Dermis microvascular lymphatic vessel endothelial cell (primary cell): ENCODE measurements at places on chromosomes 3 and 15.

- DNase-seq = no peak
These were observed 103.2 kb upstream of the IQSEC1 start for GRCh38 chr3:13176445-13176844.

DNA sequence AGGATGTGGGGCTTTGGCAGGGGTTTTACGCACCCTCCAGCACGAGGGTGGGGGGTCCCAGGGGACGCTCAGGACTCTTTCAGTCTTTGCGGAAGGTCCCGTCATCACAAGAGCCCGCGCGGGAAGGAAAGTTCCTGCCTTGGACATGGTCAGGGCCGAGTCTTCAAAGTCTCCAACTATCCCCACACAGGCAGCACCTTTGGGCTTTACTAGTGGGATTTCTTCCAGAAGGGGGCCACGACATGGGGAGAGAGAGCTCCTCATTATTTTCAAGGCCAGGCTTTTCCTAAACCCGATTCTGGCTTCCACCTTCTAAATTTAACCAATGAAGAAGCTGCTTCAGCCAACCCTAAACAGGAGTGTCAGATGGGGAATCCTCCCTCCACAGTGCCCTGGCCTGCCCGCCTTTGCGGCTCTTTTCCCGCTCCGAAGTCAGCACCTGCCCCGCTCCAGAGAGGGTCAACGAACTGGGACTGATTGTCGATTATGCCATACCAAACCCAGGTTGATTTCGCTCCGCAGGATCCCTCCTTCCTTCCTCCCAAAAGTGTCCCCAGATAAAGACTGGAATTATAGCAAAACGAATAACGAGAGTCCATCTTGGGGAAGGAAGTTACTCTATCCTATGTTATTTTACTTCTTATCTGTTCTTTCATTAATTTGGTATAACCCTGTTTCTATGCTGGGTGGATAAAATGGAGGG lies 11.0 kb downstream of the SHOX2 start:
- DNase-seq = no peak

DNA sequence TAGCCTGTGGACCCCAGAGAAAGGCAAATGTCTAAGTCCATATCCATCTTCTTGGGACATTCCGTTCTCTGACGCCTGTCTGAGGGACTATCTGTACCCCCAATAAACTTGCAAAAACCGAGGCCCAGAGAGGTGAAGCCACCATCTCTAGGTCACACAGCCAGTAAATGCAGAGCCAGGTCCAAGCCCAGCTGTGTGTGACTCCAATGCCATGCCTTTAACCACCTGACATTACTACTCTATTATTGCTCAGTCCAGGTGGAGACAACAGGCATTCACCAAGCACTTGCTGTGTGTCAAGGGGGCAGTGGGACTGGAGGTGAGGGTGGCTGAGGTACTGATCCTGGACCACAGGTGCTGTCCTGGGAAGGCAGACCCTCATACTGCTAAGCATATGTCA lies 25.4 kb downstream of the CYP8B1 start:
- no peak for DNase-seq

DNA sequence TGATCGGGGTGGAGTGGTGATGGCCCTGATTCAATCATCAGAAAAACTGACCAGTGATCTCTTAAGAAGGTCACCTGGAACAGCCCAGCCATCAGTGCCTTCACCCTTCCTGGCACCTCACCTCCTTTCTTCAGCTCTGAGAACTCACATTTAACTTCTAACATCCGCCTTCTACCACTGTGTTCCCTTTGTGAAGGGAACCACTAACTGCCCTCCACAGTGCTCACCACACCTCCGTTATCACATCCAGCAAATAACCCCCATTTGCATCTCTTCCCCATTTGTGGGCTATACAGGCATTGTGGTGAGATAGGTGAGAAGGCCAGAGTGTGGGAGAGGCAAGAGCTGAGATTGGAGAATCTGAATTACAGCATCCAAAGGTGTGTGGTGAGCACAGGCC lies 107.4 kb downstream of the PLCL2 start:
- DNase-seq = no peak

- no peak for DNase-seq
These were observed 2.7 kb downstream of the ZNF662 start for GRCh38 chr3:42908675-42909074.

GRCh38 chr15:65521350-65521749 lies 3.9 kb upstream of the DPP8 start:
- no peak for DNase-seq

DNA sequence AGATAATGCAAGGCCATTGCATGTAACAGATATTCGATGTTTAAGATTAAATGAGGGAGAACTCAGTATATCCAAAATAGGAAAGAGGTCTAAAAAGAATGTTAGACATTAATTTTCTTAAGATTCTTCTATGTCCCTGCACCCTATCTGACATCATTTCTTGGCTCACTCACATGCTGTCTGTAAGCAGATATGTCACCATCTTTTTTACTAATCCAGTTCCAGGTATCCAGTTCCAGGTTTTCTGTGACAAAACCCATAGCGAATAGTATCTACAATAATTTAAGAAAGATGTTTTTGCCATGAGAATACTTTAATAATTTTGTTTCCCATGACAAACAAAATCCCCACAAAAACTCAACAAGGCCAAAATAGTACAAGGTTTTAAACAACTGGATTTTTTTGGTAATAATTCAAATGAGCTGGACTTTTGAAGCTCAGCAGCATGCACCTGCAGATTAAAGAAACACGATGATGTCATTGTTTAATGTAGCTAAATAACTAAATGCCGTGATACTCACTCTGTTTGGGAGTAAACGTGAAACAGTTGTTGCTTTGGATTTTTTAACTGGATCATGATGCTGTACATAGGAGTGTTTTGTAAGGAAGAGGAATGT lies 867.6 kb downstream of the EPHA3 start:
- DNase-seq = no peak

GRCh38 chr15:40075298-40076044 lies 33.2 kb downstream of the BMF start:
- no peak for DNase-seq

DNA sequence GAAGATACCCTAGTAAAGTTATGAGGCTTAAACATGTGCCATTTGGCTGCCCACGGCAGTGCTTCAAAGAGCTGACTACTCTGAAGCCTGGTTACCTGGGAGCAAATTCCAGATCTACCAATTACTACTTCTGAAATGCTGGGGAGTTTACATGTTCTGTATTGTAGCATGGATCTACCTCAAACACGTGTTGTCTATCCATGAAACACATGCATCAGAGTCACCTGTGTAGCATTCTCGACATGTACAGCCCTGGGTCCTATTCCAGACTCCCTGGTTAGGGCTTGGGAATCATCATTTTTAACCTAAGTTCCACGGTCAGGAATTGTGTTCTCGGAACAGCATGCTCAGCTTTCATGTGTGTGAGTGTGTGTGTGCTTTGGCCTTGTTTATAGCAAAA lies 599.3 kb upstream of the MDFIC2 start:
- DNase-seq = no peak

GRCh38 chr15:58312031-58312430 lies 119.8 kb upstream of the LIPC start:
- no peak for DNase-seq

DNA sequence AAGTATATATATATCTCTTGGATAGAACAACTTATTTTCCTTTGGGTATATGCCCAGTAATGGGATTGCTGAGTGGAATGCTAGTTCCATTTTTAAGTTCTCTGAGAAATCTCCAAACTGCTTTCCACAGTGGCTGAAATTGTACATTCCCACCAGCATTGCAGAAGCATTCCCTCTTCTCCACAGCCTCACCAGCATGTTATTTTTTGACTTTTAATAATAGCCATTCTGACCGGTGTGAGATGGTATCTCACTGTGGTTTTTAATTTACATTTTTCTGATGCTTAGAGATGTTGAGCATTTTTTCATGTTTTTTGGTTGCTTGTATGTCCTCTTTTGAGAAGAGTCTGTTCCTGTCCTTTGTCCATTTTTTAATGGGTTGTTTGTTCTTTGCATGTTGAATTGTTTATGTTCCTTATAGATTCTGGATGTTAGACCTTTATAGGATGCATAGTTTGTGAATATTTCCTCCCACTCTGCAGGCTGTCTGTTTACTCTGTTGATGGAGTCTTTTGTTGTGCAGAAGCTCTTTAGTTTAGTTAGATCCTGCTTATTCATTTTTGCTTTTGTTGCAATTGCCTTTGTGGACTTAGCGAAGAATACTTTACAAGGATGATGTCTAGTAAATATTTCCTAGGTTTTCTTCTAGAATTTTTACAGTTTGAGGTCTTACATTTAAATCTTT lies 82.7 kb upstream of the NR2F2 start:
- DNase-seq = no peak

DNA sequence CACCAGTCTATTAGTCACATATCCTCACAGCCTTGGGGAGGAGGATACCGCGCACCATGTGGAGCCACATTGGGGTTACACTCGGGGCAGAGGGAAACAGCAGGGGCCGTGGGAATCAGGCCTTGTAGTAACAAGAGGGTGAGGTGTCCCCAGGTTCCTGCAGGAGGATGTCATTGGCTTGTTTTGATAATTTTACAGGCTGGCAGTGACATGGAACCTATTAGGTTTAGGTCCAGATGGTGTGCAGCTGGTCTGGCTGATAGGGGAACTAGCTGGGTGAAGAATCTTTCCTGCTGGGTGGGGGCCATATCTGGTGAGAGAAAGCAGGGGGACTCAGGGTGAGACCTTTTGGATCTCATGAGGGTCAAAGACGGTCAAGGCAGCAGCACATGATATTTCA lies 9.8 kb upstream of the MEF2A start:
- DNase-seq = no peak

DNA sequence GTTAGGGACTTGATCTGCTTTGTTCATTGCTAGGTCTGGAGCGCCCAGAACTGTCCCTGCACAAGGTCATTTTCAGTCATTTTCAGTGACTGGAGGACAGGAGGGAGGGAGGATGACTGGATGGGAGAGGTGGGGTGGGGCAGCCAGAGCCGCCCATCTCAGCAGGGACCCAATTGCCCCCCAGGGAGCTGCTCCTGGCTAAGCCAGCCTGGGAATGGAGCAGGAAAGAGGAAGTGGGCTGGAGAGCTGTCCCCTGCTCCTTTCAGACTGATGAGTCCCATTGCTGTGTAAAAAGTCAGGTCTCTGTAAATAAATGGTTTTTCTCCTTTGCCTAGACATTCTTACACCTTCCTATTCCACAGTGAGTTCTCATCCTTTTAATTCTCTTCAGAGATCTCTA lies 98.4 kb upstream of the RAD18 start:
- DNase-seq = no peak

DNA sequence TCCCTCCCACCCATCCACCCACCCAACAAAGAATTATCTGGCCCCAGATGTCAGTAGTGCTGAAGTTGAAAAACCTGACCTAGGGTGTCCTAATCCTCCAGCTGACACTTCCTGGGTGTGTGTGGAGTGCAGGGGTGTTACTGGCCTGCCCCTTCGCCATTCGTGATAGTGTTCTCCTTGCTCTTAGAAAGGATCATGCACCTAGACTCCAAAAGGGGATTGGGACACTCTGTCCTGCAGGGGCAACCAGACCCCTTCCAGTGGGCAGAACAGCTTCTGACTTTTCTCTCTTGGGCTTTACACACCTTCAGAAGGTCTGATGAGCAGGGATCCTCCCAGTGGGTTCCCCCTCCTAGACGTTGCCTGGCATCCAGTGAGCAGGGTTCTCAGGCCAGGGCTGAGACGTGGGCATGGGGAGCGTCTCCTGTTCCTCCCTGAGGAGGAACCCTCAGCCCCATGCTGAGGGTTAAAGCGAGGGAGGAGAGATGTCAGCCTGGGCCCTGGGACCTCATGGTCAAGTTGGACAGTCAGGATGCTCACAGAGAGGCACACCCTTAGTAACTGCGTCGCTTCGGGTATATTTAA lies 75.0 kb downstream of the AAGAB start:
- no peak for DNase-seq

- DNase-seq = no peak
These were observed 285.6 kb upstream of the ARHGEF26 start for GRCh38 chr3:153835540-153835939.

- no peak for DNase-seq
These were observed 98.7 kb upstream of the BFSP2 start for GRCh38 chr3:133301194-133301593.

GRCh38 chr15:74988007-74988800 lies 7.2 kb upstream of the SCAMP5 start:
- peak; percentile 82 for DNase-seq

DNA sequence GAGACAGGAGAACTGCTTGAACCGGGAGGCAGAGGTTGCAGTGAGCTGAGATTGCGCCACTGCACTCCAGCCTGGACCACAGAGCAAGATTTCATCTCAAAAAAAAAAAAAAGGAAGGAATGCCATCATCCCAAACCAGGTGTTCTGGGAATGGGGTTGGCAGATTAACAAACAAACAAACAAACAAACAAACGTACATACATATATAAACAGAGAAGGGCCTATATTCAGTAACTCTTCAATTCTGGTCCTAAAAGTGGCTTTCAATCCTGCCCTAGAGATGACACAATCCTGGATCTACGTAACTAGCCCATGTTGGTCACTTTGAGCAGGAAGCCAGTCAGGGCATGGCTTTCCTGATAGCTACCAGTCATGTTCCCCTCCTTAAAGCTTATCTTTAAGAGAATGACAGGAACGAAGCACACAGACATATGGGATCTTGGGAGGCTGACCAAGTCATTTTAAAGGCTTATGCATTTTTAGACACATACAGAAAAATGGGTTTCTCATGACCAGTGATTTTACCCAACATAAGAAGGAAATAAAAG lies 29.9 kb upstream of the RAB11A start:
- peak; percentile 28 for DNase-seq

DNA sequence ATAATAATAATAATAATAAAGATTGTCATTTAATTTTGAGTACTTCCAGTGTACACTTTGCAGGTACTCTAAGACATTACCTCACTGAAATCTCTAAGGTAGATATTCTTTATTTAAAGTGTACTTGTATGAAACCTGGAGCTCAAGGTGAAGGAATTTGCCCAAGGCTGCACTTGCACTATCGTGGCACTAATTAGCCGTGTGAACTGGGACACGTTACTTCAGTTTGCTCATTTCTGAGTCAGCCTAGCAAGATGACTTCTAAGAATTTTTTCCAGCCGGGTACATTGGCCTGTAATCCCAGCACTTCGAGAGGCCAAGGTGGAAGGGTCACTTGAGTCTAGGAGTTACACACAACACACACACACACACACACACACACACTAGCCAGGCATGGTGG lies 33.5 kb downstream of the MLH1 start:
- no peak for DNase-seq

GRCh38 chr3:158220575-158220974 lies 110.7 kb downstream of the RSRC1 start:
- no peak for DNase-seq

GRCh38 chr15:27086805-27087204 lies 115.8 kb downstream of the GABRG3 start:
- DNase-seq = no peak

DNA sequence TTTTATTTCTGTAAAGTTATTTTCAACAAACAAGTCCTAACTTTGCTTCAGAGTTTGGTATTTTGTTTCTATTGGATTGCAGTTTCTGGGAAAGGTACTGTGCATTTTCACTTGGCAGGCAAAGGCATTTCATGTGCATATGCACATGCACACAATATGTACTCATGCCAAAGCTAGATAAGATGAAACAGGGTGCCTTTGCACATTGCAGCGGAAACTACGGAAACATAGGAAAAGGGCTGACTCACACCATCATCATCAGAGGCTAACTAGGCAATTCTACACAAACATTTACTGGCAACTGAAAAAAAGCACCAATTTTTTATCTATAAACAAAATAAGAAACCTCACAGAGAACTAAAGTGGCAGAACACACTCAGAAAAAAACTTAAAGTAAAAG lies 550.6 kb upstream of the NECTIN3 start:
- DNase-seq = peak; percentile 99

GRCh38 chr3:48795997-48796732 lies 51.5 kb downstream of the PRKAR2A start:
- DNase-seq = no peak
